ENCODE measurements at places on chromosomes 12 and 14.
A peak's percentile ranks its signal among the peaks of the same experiment; 100 is the strongest.

GRCh38 chr12:69613351-69613750 is 2.6 kb upstream of the LRRC10 start:
- no peak for DNase-seq

GRCh38 chr12:90757957-90758356 is 197.0 kb downstream of the CCER1 start:
- no peak for DNase-seq

DNA sequence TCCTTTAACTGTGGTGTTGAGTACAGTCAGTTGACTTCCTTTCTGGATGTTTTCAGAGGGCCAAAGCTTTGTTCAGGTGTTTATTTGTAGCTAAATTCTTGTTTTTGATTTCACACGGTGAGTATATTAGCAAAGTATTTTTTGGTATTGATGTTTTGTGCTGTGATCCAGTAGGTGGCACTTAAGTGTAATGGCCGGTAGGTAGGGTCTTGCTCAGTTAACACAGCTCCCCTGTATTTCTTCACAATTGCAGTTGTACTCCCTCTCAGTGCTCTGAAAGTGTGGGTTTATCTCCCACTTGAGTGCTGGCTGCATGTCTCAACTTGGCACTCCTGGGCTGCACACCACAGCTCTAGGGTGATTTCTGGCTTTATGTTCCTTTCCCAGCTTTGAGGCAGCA is 339.5 kb downstream of the AEBP2 start:
- DNase-seq = no peak

DNA sequence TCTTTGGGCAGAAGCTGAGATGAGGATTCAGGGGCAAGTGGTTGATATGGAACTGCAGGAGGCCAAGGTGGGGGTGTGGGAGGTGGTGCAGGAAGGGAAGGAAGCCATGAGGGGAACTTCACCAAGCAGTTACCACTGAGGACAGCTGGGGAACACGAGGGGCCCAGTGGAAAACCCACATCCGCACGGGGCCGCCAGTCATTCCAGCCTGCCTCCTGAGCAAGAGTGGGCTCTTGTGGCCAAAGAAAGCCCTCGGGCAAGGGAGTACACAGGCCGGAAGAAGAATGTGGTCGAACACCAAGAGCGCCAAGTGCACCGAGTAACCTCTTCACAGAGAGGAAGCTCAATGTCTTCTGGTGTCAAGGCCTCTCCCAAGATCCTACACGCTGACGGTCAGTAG is 252.2 kb upstream of the FOXN3 start:
- peak; percentile 47 for DNase-seq

GRCh38 chr12:2813214-2814185 is 1.0 kb downstream of the ITFG2 start:
- no peak for DNase-seq

DNA sequence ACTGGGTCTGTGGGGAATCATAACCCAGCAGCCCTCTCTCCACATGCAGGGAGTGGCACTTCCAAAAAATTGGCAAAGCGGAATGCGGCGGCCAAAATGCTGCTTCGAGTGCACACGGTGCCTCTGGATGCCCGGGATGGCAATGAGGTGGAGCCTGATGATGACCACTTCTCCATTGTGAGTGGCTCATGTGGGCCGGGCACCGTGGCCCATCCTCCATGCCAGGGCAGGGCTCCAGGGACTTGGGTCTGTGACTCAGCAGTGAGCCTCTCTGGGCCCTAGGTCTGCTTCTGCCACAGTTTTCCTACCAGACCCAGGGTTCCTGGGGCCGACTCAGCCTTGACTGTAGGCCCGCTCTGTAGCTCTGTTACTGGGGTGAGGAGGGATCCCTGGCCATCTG is 2.2 kb downstream of the NPFF start:
- no peak for DNase-seq

GRCh38 chr12:50120953-50121352 is 8.9 kb downstream of the COX14 start:
- DNase-seq = no peak

DNA sequence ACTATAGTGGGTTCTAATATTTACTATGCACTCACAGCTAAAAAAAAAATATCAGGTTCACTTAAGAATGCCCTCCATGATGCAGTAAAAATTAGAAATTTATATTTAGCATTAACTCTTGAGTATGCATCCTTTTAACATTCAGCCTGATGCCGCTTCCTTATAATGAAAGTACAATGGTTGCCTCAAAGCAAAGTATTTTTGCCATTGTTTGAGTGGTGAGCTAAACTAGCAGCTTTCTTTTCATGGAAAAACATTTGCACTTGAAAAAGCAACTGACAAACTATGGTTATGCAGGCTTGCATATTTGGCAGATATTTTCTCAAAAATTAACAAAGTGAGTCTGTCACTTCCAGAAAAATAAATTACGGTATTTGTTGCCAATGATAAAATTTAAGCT is 188.6 kb downstream of the SLC6A15 start:
- no peak for DNase-seq

DNA sequence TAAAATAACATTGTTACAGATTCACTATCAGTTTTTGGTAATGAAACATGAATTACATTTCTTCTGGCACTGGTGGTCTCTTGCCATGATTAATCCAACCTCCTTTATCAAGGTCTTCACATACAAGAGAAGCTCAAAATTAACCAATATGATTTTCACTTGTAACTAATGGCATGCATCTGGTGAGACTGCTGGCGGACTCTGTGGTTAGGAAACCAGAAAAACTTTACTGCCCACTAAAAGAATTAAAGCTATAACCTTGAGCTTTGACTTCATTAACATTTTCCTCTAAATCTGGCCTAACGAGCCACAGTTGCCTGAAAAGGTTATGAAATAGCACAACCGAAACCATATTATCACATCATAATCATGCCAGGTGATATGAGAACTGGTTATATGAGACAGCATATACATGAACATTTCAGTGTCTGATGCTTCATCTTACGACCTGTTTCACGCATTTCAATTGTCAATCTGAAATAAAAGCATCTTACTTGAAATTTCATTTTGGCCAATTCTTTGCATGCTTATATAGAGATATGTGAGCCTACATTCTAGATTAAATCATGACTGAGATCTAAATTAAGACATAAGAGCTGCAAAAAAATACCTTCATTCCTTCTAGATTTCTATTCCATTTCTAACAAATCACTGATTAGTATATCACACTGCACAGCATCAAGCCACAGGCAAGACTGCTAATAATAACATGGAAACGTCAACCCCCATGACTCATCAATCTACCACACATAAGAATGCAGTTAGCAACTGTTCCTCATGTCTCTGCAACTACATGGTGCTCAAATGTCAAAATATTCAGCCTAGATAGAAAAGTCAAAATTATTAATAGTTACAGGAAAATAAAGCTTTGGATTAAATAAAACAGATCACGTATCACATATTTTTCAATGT is 89.3 kb downstream of the OSBPL8 start:
- DNase-seq = peak; percentile 51

GRCh38 chr12:53862831-53863230 is 75.8 kb upstream of the HOXC13 start:
- no peak for DNase-seq

GRCh38 chr12:28114488-28114887 is 75.8 kb upstream of the CCDC91 start:
- DNase-seq = no peak

Data from head of caudate nucleus (tissue), 42 donors.